Activated CD4-positive, alpha-beta memory T cell treated with anti-CD3 and anti-CD28 coated beads for 36 hours (primary cell): ENCODE measurements at places on chromosomes 4 and X.

DNA sequence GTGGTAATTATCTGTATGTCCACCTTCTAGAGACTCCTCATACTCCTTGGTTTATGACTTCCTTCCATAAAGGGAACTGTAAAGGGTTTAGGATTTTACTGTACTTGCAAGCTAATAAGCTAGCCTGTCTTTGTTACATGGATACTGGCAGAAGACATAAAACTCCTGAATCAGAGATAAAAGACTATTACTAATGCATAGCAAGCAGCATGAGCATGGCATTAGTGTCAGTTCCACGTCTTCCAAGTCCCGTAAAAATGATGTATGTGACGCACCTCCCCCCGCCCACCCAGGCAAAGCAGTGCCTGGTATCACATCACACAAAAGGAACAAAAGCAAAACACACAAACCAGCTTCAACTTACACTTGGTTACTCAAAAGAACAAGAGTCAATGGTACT lies 71.0 kb downstream of the SLC10A6 start:
- no peak for DNase-seq

- DNase-seq, result no peak
Observed at GRCh38 chrX:867966-868647, 237.5 kb downstream of the SHOX start.

- peak; percentile 26 for DNase-seq
Observed at GRCh38 chr4:39637586-39638353, 895 bp downstream of the SMIM14 start.

- DNase-seq, result no peak
Observed at GRCh38 chr4:87982036-87982435, 6.5 kb downstream of the SPP1 start.

DNA sequence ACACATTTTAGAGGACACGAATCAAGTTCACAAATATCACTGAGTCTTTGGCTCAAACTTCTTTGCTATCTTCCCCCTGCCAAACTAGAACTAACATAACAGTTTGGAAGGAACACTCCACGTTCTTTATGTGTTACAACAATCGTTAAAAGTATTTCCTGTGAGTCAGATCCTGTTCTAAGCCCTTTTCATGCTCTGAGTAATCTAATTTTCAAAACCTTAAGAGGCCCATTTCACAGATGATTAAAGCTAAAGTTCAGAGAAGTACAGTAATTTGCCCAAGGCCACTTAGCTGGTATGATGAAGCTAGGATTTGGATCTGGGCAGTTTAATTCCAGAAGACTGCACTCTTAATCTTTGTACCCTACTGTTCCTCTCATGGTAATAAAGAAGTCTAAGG lies 854.4 kb upstream of the INTU start:
- DNase-seq, result no peak

GRCh38 chr4:101777431-101777830 lies 13.1 kb upstream of the BANK1 start:
- DNase-seq, result no peak

GRCh38 chr4:152248347-152248746 lies 287.5 kb downstream of the FBXW7 start:
- DNase-seq, result no peak

DNA sequence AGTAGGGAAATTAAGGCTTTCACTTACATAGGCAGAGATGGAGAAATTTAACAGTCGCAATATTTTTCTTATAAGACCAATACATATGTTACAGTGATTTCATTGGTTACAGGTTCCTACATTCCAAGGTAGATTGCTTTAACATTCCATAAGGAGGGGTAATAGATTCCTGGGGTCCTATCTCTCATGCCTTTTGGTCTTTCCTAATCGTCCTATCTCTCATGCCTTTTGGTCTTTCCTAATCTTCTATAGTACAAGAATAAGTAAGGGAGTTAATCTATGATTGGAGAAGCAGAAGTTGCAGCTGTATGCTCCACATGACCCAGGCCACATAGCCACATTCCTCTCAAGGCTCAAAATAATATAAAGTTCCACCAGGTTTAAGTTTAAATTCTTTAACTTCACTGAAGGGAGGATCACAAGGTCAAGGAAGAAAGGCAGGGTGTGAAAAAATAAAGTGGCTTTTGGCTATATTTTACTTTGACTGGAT lies 285.0 kb upstream of the BOD1L1 start:
- no peak for DNase-seq

GRCh38 chr4:100969925-100970324 lies 377.4 kb downstream of the PPP3CA start:
- no peak for DNase-seq

DNA sequence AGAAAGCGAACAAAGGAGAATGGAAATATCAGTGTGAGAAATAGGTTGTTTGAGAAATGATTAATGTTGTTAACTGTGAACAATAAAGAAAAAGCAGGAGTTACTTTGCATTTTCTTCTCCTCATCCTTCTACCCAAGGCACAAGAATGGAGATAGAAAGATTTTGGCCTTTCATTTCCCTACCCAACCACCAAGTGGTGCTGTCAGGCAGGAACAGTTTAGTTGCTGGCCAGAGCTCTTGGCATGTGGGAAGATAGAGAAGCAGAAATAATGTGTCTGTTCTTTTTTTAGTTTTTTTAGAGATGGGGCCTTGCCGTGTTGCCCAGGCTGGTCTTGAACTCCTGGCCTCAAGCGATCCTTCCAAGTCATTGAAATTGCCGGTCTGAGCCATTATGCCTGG lies 12.8 kb downstream of the HOPX start:
- peak; percentile 35 for DNase-seq

- DNase-seq, result no peak
Observed at GRCh38 chrX:143058120-143058519, 32.4 kb downstream of the SPANXN4 start.

GRCh38 chr4:33160126-33160525 lies 2440.0 kb downstream of the PCDH7 start:
- DNase-seq, result no peak

DNA sequence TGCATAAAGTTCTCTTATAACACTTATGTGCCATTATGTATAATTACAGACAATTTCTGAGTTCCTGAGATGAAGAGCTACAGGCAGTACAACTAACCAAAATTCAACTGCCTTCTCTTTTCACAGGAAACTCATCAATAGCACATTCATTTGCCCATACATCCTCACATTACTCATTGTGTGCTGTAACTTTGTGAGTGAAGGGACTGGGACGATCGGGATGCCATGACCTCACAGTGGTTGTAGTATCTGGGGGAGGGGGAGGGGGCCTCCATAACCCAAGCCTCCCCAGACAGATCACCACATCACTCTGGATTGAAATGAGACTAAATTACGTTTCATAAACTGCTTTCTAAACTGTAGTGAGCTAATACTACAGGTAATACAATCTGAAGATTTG lies 60.7 kb downstream of the ABCG2 start:
- no peak for DNase-seq
